ENCODE measurements at places on chromosomes 11 and 22. TPM values are rescaled to one million over a fixed set of nuclear protein-coding genes. Genes with fewer than 3 reads are reported as not detected.

Gene ALDH3B1
- 41.3 TPM for total RNA-seq

Gene SHISAL1
- total RNA-seq = 0.15 TPM

Gene DRD4
- 0.15 TPM for total RNA-seq

Gene C11orf65
- total RNA-seq = 0.34 TPM

Gene LRRC56
- total RNA-seq = 0.34 TPM

Gene OR5A1
- not detected for total RNA-seq

Gene RRP8
- total RNA-seq = 11.7 TPM

Gene GAB2
- total RNA-seq = 5.7 TPM

Gene KLHL35
- total RNA-seq = 1.2 TPM

Gene A4GALT
- 9.4 TPM for total RNA-seq

Gene MOV10L1
- 0.67 TPM for total RNA-seq

Gene CFAP300
- 3.3 TPM for total RNA-seq

Gene OR56A1
- total RNA-seq = not detected

Gene CD3G
- total RNA-seq = not detected
